Anterior cingulate cortex (tissue), 58 donors: ENCODE measurements at places on chromosomes 1 and 21.

DNA sequence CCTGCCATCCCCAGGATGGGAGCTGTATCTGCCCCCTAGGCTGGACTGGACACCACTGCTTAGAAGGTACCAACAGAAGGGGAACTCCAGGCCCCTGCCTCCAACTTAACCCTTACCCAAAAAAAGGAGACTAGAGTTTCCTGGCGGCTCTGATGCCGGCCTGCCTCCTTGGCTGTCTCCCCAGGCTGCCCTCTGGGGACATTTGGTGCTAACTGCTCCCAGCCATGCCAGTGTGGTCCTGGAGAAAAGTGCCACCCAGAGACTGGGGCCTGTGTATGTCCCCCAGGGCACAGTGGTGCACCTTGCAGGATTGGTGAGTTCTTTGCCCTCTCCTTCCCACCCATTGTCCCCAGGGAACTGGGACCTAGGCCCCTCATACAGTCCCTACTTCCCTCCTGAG is 8.1 kb upstream of the LRRC71 start:
- no peak for DNase-seq

GRCh38 chr1:228161362-228161761 is 4.2 kb upstream of the IBA57 start:
- DNase-seq = no peak

DNA sequence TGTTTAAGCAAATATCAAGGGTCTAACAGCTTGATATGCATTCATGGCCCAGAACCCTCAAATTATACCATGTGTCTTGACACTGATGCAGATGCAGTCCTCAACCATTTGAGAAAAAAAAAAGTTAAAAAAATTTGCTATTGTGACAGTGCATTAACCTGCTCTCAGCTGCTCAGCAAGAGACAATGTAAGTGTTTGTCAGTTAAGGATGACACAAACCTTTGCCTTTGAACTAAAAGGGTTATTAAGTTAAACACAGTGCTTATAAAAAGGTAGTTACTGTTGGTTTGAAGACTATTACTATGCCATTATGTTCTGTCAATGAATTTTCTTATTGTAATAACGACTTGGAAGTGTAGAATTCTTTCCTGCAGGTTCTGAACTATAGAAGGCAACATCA is 655.6 kb upstream of the NEGR1 start:
- no peak for DNase-seq

- no peak for DNase-seq
Measured at GRCh38 chr1:31866450-31867032, 50.7 kb upstream of the SPOCD1 start.

DNA sequence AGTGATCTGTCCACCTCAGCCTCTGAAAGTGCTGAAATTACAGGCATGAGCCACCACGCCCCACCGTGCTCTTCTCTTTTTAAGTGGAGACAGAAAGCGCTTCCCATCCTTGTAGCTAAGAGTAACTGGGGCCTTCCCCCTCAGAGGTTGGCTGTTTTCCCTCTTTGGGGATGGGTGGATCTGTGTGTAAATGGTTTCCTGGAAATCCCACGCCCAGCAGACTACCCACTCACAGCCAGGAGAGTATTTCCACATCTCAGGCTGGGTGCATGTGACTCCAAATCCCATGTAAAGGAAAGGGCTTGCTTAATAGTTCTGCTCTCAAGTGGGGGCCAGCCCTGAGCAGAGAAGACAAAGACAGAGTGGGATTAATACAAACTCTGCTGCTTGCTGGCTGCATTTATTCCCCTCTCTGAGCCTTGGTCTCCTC is 19.6 kb upstream of the TCEA3 start:
- DNase-seq = no peak

GRCh38 chr1:1836119-1836518 is 54.8 kb downstream of the GNB1 start:
- DNase-seq = no peak

- DNase-seq = no peak
Measured at GRCh38 chr1:10631811-10632593, 157.3 kb downstream of the PEX14 start.

DNA sequence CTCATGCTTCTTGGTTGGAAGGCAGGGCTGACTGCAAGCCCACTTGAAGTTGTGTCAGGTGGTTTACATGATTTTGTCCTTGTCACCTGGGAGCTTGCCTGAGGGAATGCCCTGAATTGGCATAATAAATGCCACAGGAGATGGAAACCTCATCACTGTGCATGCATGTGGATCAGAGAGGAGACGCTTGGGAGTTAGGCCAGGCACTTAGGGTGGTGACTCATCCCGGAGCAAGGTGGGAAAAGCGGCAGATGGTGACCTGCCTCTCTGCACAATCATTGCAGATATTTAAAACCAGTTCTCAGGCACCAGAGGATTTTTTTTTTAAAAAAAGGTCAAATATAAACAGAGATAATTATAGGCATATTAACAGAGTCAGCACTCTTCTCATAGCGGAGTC is 202.2 kb upstream of the KIAA0040 start:
- DNase-seq = no peak

DNA sequence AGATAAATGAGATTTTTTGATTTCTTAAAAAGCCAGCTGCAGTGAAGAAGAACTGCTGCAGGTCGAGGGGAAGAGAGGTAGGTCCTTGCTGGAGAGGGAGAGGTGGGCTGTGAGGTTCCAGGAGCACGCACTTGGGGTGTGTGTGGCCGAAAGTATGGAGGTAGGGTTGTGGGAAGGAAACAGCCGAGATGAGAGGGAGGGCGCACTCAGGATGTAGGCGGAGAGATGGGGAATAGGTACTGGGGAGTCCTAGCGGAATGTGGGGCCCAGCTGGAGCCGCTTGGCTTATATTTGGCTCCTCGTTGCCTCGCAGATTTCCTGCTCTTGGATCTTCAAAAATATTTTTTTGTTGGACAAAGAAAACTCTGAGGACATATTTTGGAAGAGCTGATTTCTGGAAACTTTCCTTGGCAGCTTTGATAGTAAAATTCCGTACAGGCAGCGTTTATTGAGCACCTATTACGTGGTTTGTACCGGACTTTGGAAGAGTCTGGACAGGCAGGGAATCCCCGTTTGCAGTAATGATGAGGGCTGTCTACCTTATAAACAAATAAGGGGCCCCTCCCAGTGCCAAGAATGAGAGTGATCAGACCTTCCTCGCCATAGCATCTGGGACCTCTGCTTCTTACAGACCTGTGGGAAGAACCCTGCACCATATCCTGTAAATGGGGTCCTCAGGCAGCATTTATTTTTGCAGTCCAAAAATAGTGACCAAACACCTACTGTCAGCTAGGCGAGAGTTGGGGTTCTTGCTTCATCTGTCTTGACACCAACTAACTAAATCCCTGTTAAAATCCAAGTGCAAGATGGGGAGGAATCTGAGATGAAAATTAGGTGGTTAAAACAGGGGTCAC is 1.5 kb downstream of the LRRC8D start:
- no peak for DNase-seq

DNA sequence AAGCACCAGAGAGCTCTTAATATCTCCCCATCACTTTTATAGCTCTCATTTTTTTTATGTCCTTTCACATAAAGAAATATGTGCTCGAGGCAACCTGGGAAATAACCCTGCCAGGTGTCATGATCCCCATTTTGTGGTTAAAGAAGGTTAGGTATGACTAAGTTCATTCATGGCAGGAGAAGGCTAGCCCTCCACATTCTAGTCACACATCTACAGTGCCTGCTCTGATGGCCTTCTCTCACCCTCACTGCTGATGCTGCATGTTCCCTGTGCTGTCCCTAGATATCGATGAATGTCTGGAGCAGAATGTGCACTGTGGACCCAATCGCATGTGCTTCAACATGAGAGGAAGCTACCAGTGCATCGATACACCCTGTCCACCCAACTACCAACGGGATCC is 187.5 kb downstream of the TPR start:
- DNase-seq = no peak

GRCh38 chr1:168405906-168406549 is 125.4 kb downstream of the TBX19 start:
- no peak for DNase-seq

DNA sequence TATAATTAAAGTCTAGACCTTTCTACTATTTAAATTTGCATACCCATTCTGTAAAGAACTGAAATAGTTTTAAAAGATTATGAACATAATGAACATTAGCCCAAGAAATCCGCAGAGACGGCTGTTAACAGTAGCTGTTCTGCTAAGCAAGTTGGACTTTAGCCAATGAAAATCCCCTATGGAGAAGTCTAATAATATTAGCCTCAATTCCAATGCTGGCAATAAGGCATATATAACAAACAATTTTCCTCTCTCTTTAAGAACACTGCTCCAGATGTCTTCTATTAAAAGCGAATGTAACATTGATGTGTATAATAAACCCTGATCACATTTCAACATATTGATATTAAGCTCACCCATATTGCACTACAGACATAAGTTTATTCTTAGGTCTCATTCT is 221.3 kb upstream of the KCTD3 start:
- DNase-seq = no peak

- no peak for DNase-seq
Measured at GRCh38 chr1:164308101-164308500, 250.9 kb upstream of the PBX1 start.

DNA sequence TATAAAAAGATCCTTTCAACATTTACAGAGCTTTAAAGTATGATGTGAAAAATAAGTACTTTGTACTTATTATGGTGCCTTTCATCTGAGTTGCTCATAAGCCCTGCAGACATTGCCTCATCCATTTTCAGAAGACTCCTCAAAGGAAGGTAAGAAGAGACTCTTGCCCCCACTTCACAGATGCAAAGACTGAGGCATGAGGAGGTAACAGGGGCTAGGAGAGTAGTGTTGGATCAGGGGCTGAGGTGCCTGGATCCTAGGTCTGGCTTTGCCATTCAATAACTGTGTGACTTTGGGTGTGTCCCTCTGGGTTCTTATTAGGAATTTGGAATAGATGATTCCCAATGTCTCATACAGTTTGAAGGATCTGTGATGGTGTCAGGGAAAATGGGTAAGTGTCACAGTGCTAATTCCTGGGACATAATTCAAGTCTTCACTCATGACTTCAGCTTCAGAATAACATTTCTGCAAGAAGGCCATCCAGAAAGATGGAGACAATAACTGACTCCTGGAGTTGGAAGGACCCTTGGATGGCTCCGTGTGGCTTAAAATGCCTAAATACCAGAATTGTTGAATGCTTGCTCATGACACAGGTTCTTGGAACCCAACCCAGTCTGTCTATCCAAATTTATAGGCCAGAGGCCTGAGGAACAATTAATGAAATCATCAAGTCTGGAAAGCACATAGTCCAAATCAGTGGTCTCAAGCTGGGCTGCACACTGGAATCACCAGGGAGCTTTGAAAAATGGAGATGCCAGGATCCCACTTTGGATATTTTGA is 93.1 kb upstream of the RUNX1 start:
- DNase-seq = no peak

- no peak for DNase-seq
Measured at GRCh38 chr1:219227360-219228057, 53.8 kb downstream of the LYPLAL1 start.

GRCh38 chr1:44862829-44863401 is 19.9 kb upstream of the PTCH2 start:
- no peak for DNase-seq

DNA sequence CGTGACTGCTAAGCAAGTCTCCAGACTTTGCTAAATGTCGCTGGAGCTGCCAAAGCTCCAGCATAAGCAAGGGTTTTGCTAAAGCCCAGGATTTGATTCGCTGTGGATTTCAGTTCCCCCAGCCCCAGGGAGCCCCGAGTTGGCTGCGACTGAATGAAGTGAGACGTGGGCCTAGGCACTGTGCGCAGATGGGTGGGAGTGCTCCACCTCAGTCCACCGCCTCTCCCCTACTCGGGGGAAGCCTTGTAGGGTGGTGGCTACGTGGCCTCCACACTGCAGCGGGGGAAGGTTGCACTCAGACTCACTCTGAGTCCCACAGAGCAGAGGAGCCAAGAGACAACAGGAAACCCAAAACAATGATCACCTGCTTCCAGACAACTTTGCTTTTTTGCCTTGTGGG is 397.8 kb upstream of the VAMP3 start:
- no peak for DNase-seq

DNA sequence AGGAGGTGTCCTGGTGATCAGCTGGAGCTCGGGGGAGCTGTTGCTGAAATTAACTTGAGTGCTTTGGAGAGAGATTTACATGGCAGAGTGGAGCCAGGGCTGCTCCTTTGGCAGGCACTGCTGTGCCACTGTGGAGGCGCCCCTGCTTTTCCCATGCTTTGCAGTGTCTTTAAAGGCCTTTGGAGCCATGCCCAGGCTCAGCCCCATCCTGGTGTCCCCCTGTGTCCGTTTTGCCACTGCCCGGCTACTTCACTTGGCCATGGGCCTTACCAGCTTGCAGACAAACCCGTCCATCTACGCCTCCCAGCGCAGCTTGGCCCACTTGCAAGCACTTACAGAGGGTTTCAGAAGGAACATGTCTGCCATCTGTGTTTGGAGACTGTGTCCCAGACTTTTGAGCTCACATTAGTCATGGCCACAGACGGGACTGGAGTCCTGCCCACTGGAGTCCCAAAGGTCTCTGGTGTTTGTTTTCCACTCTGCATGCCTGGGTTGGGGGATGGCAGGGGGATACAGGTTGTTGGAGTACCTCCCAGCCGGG is 18.2 kb upstream of the LAMTOR5 start:
- no peak for DNase-seq

DNA sequence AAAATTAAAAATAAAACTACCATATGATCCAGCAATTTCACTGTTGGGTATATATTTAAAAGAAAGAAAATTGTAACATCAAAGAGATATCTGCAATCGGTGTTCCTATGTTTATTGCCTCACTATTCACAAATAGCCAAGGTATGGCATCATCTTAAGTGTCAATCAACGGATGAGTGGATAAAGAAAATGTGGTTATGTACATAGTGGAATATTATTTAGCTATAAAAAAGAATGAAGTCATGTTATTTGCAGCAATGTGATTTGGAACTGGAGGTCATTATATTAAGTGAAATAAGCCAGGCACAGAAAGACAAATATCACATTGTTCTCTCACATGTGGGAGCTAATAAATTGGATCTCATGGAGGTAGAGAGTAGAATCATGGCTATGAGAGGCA is 76.3 kb downstream of the RD3 start:
- DNase-seq = no peak

- no peak for DNase-seq
Measured at GRCh38 chr1:245155272-245156040, 671 bp downstream of the KIF26B start.

GRCh38 chr21:14955936-14956520 is 108.8 kb downstream of the NRIP1 start:
- no peak for DNase-seq

DNA sequence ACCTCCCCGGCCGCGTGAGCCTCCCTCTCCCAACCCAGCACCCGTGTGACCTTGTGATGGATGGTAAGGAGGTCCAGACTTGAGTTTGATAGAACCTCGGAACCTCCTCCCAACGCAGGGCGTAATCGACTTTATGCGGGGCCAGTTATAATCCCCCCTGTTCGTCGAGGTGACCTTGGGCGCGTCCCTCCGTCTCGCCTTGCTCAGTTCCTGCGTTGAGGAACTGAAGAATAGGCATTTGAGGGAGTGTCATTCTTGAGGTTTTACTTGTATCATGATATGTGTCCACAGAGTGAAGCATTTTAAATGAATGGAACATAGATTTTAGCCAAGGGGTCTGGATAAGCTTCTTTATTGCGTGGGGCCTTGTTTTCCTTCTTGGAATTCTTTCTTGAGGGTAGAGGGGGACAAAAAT is 433 bp downstream of the TIMM17A start:
- no peak for DNase-seq

- DNase-seq = no peak
Measured at GRCh38 chr1:48830715-48831114, 54.0 kb upstream of the BEND5 start.
